Thymus (tissue), 14 donors: ENCODE measurements at places on chromosomes 4 and X. TPM values are rescaled to one million over a fixed set of nuclear protein-coding genes. Genes with fewer than 3 reads are reported as not detected.

- no peak for DNase-seq
Observed at GRCh38 chr4:147361726-147362125, 119.2 kb upstream of the EDNRA start.

Gene PAK3
- polyA plus RNA-seq = 1.0 TPM

DNA sequence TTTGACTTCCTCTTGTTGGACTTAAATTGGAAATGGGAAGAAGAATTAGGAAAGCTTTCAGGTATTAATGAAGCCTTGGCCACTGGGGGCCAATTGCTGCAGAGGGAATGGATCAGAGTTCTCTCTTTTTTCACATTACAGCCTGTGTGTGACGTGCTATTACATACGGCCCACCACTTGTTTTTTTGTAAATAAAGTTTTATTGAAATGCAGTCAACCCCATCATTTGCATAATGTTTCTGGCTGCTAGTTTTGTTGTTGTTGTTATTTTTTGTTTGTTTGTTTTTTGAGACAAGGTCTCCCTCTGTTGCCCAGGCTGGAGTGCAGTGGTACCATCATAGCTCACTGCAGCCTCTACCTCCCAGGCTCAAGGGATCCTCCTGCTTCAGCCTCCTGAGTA is 98.4 kb downstream of the ASMT start:
- DNase-seq = no peak

Gene CT45A3
- 0.16 TPM for polyA plus RNA-seq

DNA sequence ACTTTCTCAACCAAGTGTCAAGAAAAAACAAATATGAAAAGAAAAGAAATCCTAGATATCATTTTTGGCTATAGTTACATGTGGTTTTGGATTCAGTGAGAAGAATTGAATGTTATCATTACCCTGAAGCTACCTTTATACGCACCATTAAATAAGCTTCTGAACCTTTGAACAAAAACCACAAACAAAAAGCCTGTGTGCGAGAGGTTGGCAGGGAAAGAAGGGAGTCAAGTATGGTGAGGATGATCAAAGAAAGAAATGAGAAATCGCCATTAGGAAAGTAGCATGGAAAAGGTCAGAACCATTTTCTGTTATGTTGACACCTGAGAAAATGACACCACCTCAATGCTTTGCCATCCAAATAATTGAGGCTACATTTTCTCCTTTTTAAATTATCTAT is 1.2 kb upstream of the SLC7A11 start:
- DNase-seq = no peak

DNA sequence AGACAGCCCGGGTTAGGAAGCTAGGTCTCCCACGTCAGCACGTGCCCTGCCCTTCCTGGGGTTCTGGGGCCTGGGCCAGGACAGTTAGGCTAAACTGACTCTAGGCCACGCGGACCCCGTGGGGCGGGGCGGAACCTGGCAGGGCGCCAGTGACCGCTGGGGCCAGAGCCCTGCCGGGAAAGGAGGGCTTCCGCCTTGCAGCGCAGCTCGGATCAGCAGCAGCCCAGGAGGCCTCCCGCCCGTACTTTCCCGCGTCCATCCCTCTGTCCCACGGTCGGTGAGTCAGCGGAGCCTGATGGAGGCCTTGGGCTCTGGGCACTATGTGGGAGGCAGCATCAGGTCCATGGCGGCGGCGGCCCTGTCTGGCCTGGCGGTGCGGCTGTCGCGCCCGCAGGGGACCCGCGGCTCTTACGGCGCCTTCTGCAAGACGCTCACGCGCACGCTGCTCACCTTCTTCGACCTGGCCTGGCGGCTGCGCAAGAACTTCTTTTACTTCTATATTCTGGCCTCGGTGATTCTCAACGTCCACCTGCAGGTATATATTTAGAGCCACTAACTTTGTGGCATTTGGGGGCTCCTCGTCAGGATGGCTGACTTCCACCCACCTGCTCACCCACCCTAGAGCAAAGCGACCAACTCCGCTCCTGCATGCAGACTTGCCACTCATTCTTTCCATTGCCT is at the start of gene SMIM10:
Gene SMIM10 (plus strand): TSS at position 191 of the 681 bp plus-strand sequence. CDS start 105 bp downstream, at position 296.
- no peak for DNase-seq

GRCh38 chr4:170497689-170498088 is 407.9 kb upstream of the AADAT start:
- no peak for DNase-seq

GRCh38 chr4:102560115-102560514 is 59.0 kb downstream of the NFKB1 start:
- DNase-seq = no peak

GRCh38 chr4:38856524-38857337 is at the start of gene TLR6:
TSS of gene TLR6 (minus strand) at chr4:38856817. CDS start at chr4:38829473, 27,344 bp downstream.
- DNase-seq = peak; percentile 73

GRCh38 chrX:119579414-119579813 is 5.1 kb downstream of the UBE2A start:
- DNase-seq = no peak

Gene GJB1
- 0.11 TPM for polyA plus RNA-seq

DNA sequence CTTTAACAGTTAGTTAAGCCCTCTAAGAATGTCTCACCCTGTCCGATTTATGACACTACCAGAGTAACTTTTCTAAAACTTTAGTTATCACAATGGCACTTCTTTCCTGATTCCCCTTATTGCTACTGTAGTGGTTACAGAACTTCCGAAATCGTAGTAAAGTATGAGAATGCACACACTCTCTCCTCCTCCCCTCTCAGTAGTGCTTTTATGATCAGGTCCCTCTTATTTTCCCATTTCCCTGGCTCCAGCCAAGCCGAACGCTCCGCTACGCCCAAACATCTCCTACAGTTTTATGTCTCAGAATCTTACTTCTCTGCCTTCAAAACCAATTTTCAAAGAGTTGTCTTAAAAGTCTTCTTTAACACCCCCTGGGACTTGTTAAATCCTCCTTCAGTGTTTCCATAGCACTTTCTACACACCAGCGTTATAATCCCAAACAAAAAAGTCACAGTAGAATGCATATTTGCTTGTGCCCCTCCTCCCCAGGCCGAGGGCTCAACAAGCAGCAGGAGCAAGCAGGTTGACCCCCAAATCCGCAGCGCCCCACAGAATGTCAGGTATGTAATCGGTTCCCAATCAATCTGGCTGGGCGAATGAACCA is 671 bp downstream of the HPF1 start:
- DNase-seq = no peak

DNA sequence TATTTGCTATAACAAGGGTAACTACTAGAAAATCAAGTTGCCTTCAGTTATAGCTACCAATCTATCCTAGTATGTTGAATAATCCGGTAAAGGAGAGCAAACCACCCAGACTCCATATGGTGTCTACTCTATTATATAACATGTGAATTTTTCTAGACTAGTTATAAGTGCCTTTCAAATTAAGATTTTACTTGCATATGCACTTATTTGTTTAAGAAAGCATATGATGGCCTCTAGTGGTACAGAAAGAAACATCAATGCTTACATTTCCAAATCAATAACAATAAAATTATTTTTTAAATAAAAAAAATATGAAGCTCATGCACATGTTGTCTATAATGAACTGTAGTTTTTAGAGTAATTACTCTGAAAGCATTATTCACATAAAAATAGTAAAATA is 1516.4 kb upstream of the PABPC4L start:
- DNase-seq = no peak

Gene ZMAT1
- polyA plus RNA-seq = 50.0 TPM

Gene SMARCA1
- polyA plus RNA-seq = 14.7 TPM

Gene RNF175
- polyA plus RNA-seq = 0.14 TPM

Gene CT45A6
- not detected for polyA plus RNA-seq

DNA sequence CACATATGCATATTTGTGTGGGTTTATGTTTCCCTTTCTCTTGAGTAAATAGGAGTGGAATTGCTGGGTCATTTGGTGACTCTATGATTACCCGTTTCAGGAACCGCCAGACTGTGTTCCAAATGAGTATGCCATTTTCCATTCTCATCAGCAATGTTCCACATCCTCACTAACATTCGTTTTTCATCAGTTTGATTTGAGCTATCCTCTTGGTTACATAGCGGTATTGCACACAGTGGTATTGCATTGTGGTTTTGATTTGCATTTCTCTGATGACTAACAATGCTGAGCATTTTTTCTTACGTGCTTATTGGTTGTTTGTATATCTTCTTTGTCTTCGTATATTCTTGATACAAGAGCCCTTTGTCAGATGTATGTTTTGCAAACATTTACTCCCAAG is 218.0 kb upstream of the AMOT start:
- no peak for DNase-seq

DNA sequence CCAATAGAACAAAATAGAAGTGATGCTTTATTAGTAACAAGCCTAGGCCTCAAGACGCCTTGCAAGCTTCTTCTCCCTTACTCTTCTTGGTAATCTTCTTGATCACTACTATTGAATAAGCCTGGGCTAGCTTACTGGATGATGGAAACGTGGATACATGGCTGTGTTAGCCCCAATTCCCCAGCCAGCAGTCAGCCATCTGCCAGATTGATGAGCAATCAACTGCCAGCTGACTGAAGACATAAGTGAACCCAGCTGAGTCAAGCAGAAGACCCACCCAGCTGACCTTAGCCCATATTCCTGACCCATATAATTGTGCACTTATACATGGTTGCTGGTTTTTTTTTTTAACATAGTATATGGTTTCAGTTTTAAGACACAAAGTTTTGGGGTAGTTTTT is 130.4 kb downstream of the DHX15 start:
- DNase-seq = no peak

Gene CLIC2
- 27.0 TPM for polyA plus RNA-seq

GRCh38 chrX:150663073-150663472 is 30.1 kb upstream of the MTMR1 start:
- no peak for DNase-seq

DNA sequence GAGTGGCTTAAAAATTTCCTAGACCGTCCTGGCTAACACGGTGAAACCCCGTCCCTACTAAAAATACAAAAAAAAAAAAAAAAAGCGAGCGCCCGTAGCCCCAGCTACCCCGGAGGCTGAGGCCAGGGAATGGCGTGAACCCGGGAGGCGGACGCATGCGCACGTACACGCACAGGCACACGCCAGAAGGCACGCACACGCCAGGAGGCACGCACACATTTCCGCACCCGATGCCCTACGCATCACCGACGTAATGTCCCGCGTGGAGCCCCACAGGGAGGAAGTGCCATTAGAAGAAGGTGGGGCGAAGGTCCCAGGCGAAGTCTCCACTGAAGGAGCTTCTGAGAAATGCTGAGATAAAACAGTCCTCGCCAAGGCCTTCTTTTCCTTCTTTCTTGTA is 41.4 kb downstream of the NLGN4X start:
- no peak for DNase-seq

- no peak for DNase-seq
Observed at GRCh38 chr4:5156682-5157081, 105.4 kb downstream of the STK32B start.

- DNase-seq = no peak
Observed at GRCh38 chr4:24778464-24779225, 16.7 kb upstream of the SOD3 start.

Gene CXorf65
- 40.8 TPM for polyA plus RNA-seq

DNA sequence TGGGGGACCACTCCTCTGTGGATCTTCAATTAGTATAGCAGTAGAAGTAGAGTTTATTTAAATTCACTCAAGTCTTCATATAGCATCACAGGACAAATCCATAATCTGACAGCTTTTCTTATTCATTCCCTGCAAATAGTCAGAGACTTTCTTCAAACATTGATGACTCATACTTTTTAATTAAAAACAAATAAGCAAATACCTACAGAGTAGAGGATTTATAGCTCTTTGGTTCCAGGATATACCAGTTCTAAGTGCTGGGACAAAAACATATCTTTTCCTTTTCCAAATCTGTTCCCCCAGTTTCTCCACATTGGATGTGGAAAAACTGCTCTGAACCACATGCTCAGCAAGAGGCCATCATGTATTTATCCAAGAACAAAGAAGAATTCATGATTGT is 24.1 kb downstream of the EMCN start:
- DNase-seq = no peak

DNA sequence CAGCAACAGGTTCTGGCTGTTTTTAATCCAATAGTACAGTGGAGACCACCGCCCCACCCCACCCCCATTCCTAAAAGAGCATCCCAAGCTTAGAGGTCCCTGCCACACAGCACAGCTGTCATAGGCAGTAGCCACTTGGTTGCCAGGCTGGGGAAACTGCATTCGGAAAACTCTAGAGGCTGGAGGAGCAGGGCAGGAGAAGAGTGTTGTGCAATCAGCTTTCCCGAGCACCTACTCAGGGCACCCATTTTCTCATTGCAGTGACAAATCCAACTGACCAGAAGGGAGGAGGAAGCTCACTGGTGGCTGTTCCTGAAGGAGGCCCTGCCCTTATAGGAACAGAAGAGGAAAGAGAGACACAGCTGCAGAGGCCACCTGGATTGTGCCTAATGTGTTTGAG is 1.1 kb downstream of the CXCL1 start:
- no peak for DNase-seq

Gene FDCSP
- 61.2 TPM for polyA plus RNA-seq

- DNase-seq = no peak
Observed at GRCh38 chr4:142812091-142812490, 34.0 kb downstream of the INPP4B start.

DNA sequence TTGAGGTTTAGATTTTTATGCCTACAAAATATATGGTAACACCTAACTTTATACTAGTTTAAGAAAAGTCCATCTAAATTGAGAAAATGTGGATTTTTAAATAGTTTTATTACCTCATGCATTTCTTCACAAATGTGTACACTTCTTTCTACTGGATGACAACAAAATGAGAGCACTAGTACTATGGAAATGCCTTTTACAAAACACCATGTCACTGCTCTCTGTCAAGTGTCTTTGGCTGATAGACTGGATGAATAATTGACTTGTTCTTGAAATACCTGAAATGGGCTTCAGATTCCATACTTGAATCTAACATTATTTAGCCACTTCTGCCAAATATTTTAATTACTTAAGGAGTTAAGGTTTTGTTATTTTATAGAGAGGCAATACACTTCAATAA is 49.5 kb downstream of the AMELX start:
- no peak for DNase-seq

GRCh38 chr4:168562041-168562571 is 65.3 kb downstream of the PALLD start:
- no peak for DNase-seq

DNA sequence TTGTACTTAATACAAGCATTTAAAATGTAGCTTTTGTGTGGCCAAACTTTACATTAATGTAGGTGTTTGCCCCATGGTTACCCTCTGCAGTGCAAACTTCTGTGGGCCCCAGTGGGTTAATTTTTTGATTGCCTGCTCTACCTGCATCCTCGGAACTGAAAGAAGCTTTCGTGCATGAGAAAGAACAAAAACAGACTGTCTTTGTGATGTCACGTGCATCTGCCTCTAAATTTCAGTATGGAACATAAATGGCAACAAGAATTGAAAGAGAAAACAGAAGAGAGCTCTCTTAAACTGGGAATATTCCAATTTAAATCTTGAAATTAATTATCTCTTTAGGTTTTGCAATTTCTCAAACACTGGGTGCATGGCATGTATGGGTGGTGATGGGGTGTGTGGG is 182.4 kb upstream of the LCORL start:
- DNase-seq = no peak
